ENCODE measurements at places on chromosomes 5 and 9.

- no peak for DNase-seq
These were observed 16.4 kb downstream of the ERGIC1 start for GRCh38 chr5:172850454-172850797.

- no peak for DNase-seq
These were observed 23.0 kb upstream of the NSG2 start for GRCh38 chr5:174022384-174023095.

GRCh38 chr5:139177809-139178588, 20.2 kb downstream of the SIL1 start:
- DNase-seq: no peak

- no peak for DNase-seq
These were observed 60.0 kb upstream of the FER start for GRCh38 chr5:108687595-108688200.

DNA sequence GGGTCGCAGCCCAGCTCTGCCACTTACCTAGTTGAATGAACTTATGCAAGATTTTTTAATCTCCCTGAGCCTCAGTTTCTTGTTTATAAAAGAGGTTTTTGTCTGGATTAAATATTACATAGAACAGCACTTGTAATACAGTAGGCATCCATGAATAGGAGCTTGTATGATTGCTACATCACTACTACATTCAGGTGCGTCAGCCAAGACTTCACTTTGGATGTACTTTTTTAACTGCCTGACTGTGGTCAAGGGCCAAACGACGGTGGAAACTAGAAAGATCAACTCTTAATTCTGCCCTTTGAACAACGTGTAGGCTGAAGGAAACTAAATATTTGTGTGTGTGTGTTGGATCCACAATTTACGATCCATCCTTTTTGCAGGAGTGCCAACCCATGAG, 172.8 kb downstream of the RFK start:
- no peak for DNase-seq

DNA sequence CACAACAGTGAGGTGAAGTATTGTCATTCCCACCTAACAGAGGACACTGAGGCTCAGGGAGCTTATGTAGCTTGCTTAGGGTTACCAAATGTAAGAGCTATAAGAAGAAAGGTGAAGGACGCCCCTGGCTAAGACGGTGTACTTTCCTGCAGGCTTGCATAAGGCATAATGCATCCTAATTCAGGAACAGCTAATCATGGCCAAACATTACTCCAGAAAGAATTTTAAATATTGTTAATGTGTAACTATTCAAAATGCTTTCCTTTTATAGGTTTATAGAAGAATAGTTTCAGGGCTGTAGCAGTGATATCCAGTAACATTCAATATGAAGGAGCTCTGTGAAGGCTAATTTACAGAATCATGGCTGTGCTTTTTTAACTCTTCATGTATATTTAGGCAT, 479.1 kb downstream of the BNC2 start:
- DNase-seq: no peak

- no peak for DNase-seq
These were observed 220.0 kb downstream of the SNCAIP start for GRCh38 chr5:122532035-122532434.

DNA sequence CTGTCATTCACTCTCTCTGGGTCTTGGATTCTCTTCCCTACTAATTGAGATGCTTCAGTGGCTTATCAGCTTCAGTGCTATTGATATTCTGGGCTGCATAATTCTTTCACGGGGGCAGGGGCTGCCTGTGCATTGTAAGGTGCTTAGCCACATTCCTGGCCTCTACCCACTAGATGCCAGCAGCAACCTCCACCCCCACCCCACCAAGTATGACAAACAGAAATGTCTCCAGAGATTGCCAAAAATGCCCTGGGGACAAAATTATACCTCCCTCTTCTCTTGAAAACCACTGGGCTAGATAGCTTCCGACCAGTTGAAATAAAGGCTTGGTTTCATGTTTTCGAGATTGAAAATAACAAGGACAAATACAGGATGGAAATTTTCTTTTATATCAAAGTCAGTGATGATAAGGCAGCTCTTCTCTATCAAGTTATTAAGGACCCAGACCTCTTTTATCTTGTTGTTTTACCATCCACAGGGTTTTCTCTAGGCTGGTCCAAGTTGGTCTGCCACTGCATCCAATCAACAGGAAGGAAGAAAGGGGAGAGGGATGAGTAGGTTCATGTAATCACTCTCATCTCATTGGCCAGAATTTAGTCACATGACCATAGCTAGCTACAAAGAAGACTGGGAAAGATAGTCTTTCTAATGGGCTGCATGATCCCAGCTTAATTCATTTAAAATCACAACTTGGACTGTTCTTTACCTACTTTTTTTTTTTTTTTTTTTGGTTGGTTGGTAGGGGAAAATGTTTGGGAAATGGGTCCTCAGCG, 92.1 kb upstream of the RANBP3L start:
- no peak for DNase-seq

GRCh38 chr5:165502893-165503691, 1997.7 kb downstream of the MAT2B start:
- DNase-seq: no peak

- no peak for DNase-seq
These were observed 157.0 kb upstream of the NTRK2 start for GRCh38 chr9:84512493-84512892.

GRCh38 chr5:15547261-15547839, 47.4 kb downstream of the FBXL7 start:
- no peak for DNase-seq

- no peak for DNase-seq
These were observed 9.1 kb downstream of the EPB41L4B start for GRCh38 chr9:109311731-109312130.

DNA sequence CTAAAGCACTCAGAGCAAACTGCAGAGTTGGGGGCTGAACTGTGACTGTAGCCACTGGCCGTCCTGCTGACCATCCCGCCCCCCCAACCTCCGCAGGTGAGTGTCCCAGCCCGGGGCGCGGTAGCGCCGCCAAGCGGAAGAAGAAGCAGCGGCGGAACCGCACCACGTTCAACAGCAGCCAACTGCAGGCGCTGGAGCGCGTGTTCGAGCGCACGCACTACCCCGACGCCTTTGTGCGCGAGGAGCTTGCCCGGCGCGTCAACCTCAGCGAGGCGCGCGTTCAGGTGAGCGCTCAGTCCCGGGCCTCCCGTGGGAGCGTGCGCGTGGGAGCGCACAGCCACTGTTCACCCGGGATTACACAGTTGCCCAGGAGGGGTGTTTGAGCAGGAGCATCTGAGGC, 33.7 kb downstream of the PTGES start:
- DNase-seq: no peak

- no peak for DNase-seq
These were observed 41.0 kb downstream of the MLANA start for GRCh38 chr9:5931657-5932056.

DNA sequence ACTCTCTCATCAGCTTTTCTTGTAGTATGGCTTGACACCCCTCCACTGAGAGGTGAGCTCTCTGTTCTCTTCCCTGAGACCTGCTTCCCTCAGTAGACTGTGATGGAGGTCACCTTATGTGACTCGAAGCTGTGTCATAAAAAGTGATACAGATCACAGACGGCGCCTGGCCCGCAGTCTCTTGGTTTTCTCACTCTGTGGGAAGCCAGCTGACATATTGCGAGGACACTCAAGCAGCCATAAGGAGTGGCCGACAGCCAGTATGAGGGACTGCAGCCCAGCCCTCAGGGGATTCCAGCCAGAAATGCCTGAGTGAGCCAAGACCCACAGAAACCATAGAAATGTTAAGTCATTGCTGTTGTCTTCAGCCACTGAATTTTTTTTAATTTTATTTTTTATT, 38.0 kb downstream of the GADD45G start:
- no peak for DNase-seq

GRCh38 chr5:120545951-120546350, 81.9 kb downstream of the PRR16 start:
- no peak for DNase-seq

DNA sequence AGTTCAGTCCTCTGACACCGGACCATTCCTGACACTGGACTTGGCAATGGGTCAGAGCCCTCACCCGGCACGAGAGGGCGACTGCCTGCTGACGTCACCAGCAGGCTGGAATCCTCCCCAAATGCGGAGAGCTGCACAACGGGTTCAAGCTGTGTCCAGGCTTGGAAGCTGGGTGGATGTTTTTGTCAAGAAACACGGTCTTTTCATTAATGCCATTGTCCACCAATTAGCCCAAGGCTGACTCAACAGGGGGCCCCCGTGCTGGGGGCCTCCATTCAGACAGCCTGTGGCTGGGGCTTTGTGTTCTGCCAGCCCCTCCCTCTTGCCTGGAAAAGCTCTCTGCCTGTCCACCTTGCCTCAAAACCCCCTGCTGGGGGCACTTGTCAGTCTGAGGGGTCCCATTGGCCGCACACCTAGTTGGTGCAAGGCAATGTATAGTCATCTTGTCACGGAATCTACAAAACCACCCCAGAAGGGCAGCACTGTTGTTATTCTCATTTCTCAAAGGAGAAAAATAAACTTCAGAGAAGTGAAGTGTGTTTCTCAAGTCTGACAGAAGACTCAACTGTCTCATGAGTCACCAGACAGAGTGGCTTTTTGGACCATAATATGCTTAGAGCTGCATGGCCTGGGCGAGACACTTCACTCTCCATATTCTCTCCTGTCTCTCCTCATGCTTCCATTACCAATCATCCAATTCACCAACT, 24.6 kb downstream of the NDUFA8 start:
- DNase-seq: no peak

- DNase-seq: no peak
These were observed 156.5 kb upstream of the TAS2R1 start for GRCh38 chr5:9786380-9787360.

- no peak for DNase-seq
These were observed 21.9 kb upstream of the FAM169A start for GRCh38 chr5:74888117-74888516.

DNA sequence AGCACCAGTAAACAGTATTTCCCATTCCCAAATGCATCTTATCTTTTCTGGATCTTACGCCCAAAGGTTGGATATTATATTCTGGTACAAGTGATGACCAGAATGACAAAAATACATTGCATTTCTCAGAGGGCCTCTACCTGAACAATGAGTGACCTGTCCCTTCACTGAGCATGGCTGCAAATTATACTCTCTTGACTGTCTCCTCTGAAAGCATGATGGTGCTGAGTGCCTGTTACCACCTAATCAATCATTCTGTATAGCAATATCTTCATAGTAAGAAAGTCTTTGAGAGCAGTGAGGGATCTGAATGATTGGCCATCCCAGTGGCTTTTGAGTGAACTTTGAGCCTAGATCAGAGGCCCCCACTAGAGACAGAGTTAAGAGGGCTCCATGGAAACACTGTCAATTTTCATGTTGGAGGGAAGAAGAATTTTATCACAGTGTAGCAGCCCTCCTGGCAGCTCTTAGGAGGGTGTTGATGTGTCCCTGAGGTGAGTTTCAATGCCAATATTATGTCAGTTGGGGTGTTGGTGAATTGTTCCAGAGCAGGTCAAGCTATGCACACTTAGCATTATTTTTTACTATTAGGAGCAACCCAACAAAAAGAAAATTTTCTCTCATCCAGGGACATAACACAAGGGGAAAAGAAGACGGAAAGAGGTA, 171.7 kb downstream of the MARCHF11 start:
- no peak for DNase-seq

DNA sequence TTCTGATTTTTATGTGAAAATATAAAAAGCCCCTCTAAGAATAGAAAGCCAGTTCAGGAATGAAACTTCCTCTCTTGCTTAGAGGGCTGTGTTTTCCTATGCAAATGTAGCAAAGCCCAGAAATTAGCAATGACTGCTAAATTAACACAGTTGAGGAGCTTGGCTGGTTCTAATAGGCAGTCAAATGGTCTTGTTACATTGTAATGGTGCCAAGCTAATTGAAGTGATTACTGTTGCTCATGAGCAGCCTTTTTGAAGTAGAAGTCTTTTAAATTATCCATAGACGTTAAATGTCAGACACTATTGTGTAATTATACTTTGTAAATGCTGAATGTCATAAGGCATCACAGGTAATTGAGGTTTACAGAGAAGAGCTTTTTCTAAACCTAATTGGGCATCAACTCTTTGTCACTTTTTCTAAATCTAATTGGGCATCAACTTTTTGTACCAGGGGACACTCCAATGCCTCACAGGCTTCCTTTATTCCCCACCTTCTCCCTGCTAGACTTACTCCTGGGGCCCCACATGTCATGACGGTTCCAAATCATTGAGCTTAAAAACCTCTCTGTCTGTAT, 229.1 kb downstream of the PSAT1 start:
- no peak for DNase-seq

DNA sequence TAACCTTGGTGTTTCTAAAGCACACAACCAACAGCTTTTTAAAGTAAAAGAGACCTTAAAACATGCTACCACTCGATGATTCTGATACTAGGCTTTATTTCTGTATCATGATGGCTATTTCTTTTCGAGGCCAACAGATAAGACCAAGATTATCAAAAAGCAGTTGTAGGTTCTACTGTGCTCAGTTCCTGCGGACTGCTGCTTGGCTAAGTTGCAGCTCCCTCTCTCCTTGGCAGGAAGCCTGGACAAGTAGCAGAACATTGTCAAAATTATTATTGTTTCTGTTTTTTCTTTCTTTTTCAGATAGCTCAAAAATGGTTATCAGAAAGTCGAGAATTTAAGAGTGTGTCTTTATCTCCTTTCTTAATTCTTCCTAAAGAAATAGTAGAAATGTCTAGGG, 607.6 kb downstream of the PTPRD start:
- DNase-seq: no peak

DNA sequence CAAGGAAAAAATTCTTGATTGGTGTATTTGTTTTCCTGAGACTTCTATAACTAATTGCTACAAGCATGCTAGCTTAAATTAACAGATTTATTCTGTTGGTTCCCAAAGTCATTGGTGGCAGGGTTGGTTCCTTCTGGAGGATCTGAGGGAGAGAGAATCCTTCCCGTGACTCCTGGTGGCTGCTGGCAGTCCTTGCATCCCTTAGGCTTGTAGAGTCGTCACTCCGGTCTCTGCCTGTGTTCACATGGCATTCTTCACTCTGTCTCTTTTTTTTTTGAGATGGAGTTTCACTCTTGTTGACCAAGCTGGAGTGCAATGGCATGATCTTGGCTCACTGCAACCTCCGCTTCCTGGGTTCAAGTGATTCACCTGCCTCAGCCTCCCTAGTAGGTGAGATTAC, 5.3 kb downstream of the CDK9 start:
- DNase-seq: no peak

DNA sequence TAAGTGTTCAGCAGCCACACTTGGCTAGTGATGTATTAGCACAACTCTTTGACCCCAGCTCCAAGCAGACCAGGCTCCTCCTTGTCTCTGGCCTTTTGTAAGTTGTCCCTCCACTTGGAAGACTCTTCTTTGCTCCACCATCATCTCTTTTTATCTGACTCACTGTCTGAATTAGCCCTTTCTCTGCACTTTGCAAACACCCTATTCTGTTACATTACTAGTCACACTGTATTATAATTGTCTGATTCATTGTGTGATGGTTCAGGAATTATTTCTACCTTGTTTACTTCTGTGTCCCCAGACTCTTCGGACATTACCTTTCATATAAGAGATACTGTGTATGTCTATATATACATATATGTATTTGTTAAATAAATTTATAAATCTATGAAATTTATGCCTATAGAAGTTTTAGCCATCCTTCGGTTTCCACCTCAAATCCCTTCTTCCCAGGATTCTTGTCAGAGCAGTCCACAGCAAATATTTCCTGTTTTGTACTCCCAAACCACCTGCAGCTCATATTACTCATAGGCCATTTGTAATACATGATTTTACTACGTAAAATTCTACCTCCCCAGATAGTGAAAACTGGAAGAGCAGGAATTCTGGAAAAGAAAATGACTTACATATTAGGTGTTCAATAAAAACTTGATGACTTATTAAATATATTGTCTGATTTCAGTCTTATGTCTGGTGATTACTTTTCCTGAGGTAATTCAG, 69.0 kb downstream of the MTAP start:
- no peak for DNase-seq

GRCh38 chr9:87812375-87813118, 70.1 kb upstream of the SPATA31E1 start:
- DNase-seq: no peak

Data from HuH-7.5 (cell line).